Stimulated activated CD8-positive, alpha-beta memory T cell treated with anti-CD3 and anti-CD28 coated beads, Interleukin-4, amount 100 ng/mL, for 24 hours (primary cell): ENCODE measurements at places on chromosomes 7 and 10.

GRCh38 chr10:21336476-21337170 lies 188.9 kb downstream of the SKIDA1 start:
- no peak for DNase-seq

DNA sequence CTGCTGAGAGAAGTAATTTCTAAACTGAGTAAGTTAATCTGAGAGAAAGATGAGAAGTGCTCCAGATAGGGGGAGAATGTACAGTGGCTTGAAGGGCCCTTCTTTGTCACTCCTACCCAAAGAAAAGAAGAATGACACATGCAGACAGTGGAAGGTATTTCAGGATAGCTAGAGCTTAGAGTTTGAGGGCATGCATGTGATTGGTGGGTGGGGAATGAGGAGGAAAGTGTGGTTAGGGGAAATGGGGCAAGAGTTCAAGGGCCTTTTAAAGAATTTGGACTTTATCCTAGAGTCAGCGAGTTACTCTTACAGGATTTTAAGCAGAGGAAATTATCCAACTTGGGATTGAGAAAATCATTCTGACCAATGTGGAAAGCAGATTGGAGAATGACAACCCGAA lies 50.0 kb downstream of the ANLN start:
- DNase-seq = no peak

DNA sequence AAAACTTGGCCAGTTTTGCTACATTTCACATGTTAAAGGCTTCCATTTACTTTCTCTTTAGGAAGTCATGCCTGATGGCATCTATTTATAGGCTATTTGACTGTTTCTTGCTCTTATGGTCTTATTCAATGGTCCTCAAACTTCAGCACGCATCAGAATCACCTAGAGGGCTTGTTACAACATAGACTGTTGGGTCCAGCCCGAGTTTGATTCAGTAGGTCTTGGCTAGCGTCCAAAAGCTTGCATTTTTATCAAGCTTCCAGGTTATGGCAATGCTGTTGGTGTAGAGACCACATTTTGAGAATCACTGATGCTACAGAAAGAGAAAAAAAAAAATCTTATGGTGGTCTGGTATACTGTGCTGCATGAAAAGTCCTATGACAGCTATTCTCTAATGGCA lies 51.9 kb downstream of the MTPN start:
- no peak for DNase-seq

DNA sequence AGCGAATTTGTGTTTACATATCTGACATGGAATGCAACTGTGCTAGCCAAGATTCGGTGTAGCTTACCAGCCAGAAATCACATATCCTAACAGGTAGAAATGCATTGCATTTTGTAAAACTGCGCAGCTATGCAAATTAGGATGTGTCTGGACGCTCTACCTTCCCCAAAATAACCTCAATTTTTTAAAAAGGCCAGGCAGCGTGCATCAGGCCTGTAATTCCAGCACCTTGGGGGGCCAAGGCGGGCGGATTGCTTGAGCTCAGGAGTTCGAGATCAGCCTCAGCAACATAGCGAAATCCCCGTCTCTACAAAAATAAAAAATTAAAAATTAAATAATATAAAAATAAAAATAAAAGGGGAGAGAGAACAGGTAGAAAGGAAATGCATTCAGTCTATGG lies 305.0 kb downstream of the TYW1 start:
- DNase-seq = no peak

DNA sequence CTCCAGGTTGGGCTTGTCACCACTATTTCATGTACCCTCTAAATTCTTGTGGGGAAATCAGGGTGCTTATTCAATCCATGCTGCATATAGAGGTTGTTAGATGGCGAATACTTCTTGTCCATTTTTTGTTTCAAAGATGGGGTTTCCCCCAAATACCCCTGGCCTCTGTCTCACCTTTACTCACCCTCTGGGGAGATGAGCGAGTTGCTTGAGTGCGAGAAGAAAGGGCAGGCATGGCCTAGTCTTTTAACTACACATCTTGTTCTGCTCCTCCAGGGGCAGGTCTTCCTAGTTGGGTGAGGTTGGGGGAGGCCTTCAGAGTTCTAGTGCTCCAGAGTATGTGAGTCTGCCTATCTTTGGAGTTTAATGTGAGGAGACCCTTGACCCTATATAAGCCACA lies 46.2 kb downstream of the HHEX start:
- DNase-seq = no peak

GRCh38 chr10:58219875-58220274 lies 47.8 kb downstream of the IPMK start:
- no peak for DNase-seq

DNA sequence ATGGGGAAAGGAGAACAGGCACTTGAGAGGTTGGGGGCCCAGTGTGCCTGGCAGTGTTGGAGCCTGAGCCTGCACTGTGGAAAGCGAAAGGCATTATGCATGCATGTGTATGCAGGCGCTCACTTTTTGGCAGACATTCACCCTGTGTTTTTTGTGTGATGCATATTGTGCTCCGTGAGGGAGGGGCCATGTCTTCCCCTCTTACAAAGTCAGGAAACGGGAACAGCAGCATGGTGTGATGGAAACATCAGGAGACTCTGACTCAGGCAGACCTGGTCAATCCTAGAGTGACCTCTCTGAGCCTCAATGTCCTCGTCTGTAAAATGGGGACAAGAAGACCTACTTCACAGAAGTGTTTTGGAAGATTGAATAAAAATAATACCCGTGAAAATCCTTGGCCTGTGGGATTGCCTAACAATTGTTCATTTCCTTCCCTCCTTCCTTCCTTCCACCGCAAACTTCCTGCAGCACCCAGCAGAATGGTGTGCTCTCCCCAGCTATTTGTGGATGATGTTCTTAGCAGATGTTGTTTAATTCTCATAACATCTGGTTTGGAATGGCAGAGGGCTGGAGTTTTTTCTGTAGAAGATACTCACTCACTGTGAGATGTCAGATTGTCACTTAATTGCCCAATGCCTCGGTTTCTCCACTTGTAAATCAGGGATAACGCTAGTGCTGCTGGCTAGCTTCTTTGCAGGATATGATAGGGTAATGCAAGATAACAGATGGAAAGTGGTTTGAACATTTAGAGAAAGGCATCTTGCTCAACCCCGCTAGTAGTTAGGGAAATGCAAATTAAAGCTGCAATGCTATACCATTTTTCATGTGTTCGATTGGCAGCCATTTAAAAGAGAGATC lies 39.8 kb downstream of the CDH23 start:
- DNase-seq = no peak

DNA sequence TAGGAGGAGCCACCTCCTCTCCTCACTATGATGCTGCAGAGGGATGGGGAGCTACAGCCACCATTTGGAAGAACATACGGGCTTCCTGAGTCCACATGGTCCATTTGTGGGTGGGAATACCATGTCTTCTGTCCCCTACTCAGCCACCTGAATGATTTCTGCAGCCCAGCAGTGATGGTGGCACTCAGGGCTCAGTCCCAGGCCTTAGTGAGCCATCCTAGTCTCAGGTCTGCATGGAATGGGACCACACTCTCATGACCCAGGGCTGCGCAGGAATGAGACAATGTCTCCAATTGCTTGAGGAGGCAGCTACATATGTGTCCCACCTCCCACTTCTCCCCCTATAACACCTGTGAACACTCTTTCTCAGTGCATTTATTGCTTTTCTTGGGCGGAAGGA lies 4.8 kb downstream of the SFTPA1 start:
- DNase-seq = no peak

DNA sequence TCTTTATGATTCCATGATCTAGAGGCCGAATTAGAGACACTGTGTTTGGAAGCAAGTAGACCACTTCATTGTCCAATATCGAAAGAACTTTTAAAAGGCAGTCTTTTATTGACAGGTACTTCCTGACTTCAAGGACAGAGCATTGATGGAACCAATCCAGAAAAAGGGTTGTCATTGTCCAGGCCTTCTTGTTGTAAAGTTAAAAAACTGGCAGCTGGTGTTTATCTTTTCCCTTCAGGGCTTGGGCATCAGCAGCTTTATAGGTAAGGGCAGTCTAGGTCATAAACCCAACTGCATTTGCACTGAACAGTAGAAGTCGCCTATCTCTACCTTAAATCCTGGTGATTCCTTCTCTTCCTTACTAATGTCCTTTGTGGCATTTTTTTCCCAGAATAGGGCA lies 95.6 kb downstream of the ST7 start:
- DNase-seq = no peak

- no peak for DNase-seq
Observed at GRCh38 chr7:18978108-18978495, 139.3 kb downstream of the TWIST1 start.

DNA sequence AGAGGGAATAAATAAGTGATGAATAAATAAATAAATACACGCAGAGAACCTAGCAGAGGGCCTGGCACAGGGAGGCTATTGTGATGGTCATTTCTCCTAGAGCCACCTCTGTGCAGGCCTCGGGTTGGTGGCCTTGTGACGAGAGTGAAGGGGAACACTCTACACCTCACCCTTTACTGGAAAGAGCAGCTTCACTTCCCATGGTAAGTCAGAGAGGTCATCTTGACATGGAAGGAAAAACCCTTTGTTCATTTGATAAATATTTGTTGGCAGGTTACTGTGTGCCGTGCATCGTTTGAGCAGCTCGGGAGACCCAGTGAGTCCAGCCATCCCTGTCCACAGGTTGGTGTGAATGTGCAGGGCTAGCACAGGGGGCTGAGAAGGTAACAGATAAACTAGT lies 70.2 kb upstream of the PODXL start:
- DNase-seq = no peak

GRCh38 chr7:18337048-18337809 lies 158.3 kb upstream of the HDAC9 start:
- no peak for DNase-seq

- no peak for DNase-seq
Observed at GRCh38 chr7:128721376-128721775, 17.8 kb upstream of the CALU start.

- no peak for DNase-seq
Observed at GRCh38 chr7:3150027-3150426, 106.4 kb upstream of the CARD11 start.

- no peak for DNase-seq
Observed at GRCh38 chr10:30839652-30840051, 192.0 kb downstream of the ZNF438 start.

DNA sequence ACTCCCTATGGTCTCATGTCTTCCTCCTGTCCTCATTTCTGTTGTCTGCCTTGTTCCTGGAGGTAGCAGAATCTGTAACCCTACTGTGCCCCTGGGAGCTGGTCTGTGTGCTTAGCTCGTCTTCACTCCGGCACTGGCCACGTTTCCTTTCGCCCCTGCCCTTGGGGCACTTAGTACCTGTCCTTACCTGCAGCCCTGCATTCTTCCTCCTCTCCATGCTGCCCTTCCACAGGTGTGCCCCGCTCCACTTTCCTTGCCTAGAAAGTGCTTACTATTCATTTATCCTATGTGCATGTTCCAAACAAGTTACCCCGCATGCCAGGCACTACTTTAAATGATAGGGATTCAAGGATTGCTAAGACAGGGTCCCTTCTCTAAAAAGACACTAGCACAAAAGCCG lies 199.9 kb upstream of the ZMIZ1 start:
- DNase-seq = no peak

- no peak for DNase-seq
Observed at GRCh38 chr10:127577376-127578258, 28.5 kb downstream of the NPS start.

DNA sequence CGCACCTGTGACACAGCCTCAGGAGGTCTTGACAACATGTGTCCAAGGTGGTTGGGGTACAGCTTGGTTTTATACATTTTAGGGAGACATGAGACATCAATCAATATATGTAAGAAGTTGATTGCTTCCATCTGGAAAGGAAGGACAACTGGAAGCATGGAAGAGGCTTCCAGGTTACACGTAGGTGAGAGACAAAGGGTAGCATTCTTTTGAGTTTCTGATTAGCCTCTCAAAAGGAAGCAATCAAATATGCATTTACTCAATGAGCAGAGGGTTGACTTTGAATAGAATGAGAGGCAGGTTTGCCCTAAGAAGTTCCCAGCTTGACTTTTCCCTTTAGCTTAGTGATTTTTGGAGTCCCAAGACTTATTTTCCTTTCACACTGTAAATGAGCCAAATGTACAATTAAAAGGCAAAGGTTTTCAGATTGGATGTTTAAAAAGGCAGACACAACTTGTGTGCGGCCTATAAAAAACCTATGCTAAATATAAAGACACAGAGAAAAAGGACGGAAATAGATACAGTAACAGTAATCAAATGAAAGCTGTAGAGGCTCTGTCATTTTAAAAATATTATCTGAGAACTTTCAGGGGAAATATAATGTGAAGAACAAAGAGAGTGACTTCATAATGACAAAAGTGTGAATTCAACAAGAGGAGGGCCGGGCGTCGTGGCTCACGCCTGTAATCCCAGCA lies 65.7 kb upstream of the LANCL2 start:
- no peak for DNase-seq

- no peak for DNase-seq
Observed at GRCh38 chr7:94029976-94030375, 25.8 kb upstream of the BET1 start.

- DNase-seq = no peak
Observed at GRCh38 chr7:116969371-116969902, 16.1 kb downstream of the ST7 start.

DNA sequence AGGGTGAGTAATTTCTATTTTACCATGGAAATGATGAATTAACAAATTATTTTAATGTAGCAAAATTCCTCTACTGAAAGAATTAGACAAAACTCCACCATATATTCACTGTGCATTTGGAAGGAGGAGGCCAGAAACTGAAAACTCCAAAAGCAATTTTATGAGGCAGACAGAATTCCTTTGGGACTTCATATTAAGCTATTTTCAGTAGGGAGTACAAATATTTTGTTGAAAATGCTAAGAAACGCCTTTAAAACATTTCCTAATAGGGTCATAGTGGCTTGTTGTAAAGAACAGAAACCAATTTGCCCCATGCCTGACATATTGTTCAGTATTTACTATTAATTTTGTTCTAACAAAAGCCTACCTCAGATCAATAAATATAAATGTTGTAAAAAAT lies 117.8 kb downstream of the TES start:
- DNase-seq = no peak

DNA sequence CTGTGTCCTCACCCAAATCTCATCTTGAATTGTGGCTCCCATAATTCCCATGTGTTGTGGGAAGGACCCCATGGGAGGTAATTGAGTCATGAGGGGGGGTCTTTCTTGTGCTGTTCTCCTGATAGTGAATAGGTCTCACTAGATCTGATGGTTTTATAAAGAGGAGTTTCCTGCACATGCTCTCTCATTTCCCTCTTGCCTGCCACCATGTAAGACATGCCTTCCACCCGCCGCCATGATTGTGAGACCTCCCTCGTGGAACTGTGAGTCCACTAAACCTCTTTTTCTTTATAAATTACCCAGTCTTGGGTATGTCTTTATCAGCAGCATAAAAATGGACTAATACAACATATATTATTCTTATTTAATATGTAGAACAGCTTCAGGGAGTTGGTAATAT lies 29.0 kb upstream of the MTPN start:
- no peak for DNase-seq

GRCh38 chr7:139813151-139813550 lies 15.9 kb upstream of the TBXAS1 start:
- DNase-seq = no peak
